Foreskin melanocyte (primary cell): ENCODE measurements at places on chromosomes 7 and 10.

GRCh38 chr7:126177782-126178181, 1075.0 kb downstream of the GRM8 start:
- DNase-seq: no peak

- no peak for DNase-seq
Measured at GRCh38 chr10:129360046-129360445, 107.0 kb upstream of the MGMT start.

DNA sequence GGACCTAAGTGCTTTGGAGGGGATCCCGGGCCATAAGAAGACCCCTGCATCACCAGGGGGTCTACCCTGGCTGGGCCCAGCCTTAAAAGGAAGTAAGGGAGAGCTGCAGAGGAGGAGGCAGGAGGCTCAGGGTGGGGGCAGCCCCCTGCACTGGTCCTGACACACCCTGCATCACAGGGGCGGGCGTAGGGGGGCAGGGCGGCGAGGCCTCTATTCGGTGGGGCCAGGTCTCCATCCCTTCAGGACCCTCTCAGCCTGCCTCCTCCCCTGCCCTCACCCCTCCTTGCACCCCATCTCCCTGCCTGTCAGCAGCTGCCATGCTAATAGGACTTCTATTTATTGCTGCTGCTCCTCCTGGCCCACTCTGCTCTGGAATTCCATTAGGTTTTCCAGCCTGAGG, 101.4 kb downstream of the C10orf105 start:
- no peak for DNase-seq

GRCh38 chr10:14416308-14416700, 85.6 kb upstream of the FRMD4A start:
- no peak for DNase-seq

DNA sequence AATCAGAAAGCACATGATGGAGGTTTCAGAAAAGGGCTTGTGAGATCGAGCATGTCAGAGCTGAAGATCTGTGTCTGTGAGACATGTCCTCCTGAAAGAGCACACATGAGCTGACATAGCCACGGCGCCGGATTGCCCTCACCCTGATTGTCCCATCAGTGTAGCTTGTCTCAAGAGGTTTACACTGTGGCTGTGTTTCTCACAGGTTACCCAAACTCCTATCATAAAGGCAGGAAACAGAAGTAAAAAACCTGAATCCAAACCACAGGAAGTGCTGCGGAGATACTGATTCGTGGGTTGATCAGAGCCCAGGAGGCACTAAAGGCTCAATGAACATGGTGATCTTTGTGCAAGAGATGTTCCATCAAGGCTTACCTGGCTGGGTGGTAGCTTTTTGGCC, 3.9 kb upstream of the ATP6V0E2 start:
- no peak for DNase-seq

DNA sequence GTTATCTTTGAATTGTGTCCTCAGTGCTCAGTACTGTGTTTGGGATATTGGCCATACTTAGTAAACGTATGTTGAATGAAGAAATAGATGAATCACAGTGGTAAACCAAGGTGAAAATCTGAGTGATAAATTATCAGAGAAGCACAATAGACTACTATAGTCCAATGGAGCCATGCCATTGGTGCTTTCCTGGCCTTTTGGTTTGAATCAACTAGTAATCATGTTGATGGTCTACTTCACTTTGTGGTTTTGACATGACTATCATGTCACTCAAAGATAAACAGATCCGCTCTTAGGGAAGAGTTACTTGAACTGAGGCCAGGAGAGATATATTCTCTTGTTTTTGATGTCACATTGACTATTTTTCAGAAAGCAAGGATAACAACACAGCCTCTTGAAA, 86.1 kb upstream of the IGFBP3 start:
- DNase-seq: no peak

DNA sequence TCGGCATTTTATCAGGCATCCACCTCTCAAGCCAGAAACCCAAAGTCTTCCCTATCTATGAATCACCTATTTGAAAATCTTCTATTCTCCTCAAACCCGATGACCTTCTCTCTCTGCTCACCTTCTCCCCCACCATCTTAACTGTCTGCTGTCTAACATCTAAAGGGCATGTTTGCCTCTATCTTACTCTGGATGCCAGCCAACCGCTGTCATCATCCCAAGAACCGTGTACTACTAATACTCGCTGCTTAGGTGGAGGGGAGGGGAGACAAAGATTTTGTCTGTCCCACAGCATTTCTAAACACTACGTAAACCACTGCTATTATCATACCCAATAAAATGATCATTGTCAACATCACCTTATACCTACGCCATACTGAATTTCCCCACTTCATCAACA, 29.5 kb downstream of the PAXIP1 start:
- DNase-seq: no peak

GRCh38 chr7:22469371-22470143, 30.4 kb downstream of the STEAP1B start:
- no peak for DNase-seq

GRCh38 chr10:114623661-114624294, 34.3 kb downstream of the ABLIM1 start:
- DNase-seq: peak; percentile 90

DNA sequence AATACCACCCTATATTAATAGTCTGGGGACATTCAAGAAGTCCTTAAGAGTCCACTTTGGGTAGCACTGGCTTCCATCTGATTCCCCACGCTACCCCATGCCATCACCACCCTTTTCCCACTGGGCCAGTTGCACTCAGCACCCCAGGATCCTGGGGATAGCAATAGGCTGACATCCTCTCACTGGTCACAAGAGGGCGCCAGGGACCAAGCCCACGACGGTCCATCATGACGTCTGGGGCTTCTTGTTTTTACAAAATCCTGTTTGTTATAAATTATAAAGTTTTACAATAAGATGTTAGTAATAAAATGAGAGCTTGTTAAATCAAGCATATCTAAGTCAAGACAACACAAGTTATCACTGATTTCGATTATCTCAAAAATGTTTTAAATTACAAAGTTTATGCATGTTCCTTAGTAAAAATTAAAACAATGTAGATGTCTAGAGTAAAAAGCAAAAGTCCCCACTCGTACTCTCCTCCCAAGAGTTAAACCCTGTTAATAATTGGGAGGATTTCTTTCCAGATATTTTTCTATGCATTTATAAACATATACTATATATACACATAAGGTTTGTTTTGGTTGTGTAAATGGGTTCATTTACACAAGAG, 15.4 kb downstream of the GPNMB start:
- no peak for DNase-seq

DNA sequence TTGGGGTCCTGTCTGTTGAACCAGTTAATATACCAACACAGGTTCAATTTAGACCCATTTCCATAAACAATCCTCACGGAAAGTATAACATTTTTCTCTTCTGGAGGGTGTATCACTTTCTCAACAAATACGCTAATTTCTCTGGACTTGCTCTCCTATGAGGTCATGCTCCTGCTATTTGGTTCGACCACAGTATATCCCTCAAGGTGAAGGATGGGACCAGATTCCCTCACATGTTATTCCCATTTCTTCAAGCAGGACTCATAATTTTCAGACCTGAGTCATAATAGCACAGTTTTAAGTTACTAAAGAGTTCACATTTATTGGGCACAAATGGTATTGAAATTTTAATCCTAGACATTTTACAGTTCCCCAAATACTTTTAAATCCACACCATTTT, 57.2 kb downstream of the ADAM12 start:
- DNase-seq: no peak

GRCh38 chr7:115952832-115953231, 77.7 kb downstream of the TFEC start:
- DNase-seq: no peak

DNA sequence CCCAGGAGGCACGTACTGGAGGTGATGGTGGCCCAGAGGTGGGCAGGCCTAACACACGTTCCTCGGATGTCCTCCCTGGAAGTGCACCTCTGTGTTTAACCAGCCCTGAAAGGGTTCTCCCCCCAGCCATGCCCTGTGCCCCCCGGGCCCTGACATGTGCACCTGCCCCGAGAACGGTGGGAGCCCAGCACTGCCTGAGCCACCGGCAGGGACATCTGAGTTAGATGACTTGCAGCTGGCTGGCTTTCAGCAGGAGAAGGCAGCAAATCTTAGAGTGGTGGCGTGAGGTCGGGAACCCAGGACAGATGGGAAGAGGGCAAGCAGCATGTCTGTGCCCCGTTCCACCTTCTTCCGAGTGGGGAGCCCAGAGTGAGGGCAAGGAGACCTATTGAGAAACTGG, 291.8 kb downstream of the TCERG1L start:
- no peak for DNase-seq

DNA sequence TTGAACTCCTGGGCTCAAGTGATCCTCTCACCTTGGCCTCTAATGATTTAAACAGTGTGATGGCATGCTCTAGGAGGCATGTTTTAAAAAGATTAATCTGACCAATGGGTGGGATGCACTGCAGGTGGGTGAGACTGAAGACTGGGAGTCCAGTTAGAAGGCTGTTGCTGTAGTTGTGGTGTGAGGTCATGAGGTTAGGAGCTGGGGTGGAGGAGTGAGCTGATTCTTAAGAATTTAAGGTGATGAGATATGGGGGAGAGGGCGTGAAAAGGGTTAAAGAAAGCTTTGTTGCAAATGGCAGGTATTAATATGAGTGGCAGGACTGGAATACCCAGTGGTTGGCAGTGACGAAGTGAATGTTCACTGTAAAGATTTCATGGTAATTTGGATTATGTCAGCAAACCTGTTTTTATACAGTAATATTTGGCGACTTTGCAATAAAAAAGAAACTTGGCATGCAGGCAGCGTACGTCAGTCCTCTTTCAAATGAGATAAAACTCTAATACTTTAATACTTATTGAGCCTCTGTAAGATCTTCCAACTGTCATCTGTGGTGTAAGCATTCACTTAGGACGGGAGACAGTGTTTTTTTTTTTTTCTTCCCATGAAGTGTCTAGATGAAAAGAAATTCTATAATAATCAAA, 72.8 kb upstream of the MTPN start:
- DNase-seq: no peak

DNA sequence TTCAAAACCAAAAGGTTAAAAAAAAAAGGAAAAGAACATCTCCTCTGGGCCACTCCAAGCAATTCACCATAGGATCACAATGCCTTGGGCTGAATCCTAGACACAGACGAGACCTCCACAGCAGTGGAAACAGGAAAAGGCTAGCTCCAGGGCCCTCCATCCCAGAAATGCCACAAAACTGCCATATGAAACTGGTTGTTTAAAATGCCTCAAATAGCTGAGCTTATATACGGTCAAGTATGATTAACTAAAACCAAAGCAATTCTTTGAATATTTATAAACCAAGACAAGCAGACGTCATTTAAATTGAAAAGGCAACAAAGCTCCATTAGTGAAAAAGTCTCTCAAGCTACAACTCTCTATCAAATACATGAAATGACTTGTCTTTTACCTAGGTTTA, 63.1 kb downstream of the DOCK4 start:
- DNase-seq: peak; percentile 56

DNA sequence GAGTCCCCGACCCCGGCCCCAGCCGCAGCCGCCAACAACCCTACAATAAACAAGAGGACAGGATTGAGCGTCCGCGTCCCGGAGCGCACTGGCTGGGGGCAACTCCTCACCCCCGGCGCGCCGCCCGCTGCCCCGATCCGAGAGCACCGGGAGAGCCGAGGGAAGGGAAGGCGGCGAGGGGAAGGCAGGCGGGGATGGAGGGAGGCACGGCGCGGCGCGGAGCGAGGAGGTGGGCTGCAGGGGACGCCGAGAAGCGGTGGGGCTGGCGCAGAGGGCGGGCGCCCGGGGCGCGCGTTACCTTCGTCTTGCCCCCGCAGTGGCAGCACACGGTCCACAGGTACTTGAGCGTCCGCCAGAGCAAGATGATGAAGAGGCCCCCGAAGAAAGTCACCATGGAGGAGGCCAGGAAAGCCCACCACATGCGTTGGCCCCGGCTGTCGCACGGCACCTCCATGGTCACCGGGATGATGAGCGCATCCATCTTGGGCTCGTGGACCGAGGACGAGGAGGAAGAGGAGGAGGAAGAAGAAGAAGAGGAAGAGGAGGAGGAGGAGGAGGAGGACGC, 559 bp downstream of the KCNMA1 start:
- no peak for DNase-seq

DNA sequence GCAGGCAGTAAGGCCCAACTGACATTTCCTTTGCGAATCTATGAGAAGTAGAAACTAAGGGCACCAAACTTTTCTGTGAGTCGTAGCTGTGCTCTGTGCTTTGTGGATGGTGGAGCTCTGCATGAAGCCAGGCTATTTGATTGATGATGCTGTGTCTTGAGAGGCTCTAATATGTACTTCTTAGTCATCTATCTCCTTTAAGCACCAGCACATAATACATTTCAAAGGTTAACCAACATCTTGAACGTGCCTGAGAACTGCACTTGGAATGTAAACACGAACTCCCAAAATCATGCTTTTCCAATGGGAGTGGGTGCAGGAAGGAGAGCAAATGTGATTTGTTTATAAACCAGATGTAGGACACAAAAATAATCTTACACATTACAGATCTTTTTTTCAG, 411.6 kb downstream of the PARD3 start:
- DNase-seq: no peak

- DNase-seq: no peak
Measured at GRCh38 chr10:114766470-114766869, 55.1 kb upstream of the FHIP2A start.

- no peak for DNase-seq
Measured at GRCh38 chr7:112143582-112143981, 62.6 kb downstream of the DOCK4 start.

DNA sequence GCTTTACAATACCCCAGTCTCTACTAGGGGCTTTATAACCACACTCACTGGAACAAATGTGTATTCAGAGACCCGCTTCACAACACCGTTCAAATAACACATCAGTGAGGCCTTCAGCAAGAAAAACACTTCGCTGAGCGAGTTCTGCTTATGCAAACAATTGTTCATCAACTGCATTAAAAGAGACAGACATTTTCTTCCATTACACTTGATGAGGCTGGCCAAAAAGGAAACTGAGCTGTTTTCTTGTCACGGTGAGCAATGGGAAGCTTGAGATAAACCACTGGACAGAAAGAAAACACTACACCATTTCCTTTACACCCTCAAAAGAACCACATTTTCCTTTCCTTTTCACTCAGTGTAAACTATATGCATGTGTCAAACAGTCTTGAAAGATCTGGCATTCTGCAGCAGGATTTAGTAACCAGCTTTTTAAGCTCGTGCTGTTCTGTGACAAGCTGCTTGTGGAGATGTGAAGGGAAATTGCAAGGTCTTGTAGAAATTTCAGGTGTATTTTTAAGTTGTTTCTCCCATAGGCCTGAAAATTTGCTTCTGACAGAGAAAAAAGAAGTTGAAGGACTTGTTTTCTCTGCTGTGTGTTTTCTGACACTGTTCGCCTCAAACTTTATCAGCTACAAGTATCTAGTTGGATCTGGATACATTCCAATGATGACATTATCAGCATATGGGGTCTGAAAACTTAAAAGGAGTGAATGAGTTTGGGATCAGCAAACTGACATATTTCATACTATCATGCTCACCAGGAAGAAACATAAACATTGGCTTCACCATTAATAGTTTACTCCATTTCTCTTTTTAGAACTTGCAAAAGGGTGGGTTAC, 693.1 kb downstream of the PARD3 start:
- no peak for DNase-seq

DNA sequence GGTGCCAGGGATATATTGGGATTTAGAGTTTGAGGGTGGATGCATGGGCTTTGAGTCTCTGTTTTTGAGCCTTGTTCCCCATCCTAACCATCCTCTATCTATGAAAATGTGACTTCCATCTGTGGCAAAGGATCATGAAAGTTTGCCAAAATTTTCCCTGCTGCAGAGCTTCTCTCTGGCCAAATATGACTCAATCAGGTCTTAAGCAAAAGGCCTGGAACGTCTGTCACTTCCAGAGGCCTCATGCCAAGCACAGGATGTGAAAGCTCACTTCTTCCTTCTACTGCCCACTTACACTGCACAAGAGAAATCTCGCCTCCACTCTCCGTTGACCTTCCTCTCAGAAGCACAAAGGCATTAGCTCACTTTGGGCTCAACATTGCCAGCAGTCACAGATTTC, 696.9 kb upstream of the NRP1 start:
- DNase-seq: no peak
